ENCODE measurements at places on chromosomes 7 and 10. TPM values are rescaled to one million over a fixed set of nuclear protein-coding genes. Genes with fewer than 3 reads are reported as not detected.

PLEKHS1 gene
- not detected for total RNA-seq

PSAP gene
- 1,464 TPM for total RNA-seq

LRRC17 gene
- 0.58 TPM for total RNA-seq

HMX3 gene
- total RNA-seq: not detected

FAM13C gene
- 11.8 TPM for total RNA-seq

DNA sequence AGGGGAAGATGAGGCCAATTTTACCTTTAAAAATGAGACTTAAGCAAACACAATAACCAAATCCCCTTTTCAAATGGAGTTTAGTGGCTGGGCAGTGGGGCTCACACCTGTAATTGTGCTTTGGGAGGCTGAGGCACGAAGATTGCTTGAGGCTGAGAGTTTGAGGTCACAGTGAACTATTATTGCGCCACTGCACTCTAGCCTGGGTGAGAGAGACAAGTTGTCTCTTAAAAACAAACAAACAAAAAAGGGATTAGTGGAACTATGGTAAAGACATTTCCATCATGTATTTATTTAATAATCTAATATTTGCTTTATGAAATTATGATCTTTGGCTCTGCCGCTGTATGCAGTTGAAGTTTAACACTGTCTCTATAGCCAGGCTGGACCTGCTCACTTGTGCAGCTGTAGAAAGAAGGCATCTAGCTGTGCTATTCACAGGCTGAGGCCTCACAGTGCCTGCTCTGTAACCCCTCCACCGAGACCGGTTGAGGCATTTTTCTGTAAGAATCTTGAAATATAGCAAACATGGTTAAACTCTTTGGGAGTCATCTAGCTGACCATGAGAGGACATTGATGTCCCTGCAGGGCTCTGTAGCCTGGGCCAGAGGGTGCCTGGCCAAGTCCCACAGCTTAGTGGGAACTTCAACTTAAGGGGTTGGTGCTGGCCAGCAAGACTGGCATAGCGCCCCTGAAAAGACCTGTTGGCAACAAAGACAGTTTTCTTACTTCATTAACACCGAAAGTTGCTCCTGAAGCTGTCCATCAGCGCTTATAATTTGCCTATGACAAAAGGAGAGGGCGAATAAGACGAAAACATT lies 131.8 kb downstream of the BMPER start:
- no peak for DNase-seq

DNA sequence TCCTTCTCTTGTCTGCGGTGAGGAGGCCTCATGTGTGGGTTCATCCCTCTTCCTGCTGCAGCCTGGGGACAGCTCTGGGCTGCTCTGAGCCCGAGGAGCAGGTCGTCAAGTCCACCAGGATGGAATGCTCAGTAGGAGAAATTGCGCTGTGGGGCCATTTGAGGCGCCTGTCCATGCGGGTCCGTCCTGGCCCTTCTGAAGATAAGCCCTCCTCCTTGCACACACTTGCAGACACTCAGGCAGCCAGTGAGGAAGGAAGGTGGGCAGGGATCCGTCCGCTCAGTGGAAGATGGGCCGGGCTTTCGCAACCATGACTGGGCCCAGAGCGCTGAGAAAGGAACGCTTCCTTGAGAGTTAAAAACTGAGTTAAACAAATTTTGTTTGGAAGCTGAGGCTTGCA lies 356.8 kb downstream of the GLRX3 start:
- DNase-seq: no peak

DNA sequence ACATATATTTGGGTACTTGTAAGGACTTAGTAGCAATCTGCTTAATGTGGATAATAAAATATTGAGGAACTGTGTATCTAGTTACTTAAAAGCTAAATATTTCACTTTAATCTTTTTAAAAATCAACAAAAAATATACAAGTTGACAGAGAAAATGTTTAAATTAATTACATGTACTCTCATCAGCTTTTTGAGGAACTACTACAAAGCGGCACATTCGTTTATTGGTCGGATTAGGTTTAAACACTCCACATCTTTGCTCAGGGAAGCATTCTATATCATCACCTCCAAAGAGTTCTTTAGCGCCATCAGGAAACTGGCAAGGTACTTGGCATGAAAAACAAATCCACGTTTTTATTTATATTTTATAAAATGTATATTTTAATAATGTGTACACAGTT lies 1.6 kb downstream of the ATOH7 start:
- no peak for DNase-seq

DNA sequence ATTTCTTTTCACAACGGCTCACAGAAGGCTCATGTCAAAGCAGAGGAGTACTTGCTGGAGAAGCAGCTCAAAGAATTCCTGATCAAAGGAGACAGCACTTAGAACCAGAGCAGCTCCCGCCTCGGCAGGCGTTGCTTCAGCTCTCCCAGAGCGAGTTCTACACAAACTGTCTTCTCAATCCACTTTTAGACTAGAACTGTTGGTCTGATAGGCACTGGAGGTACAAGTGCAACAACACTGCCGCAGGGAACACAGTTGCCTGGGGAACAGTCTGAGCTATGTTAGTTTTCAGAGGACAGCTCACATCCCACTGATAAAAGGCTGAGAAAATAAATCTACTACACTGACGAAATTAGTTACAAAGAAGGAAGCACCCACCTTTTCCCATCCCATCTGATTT lies 35.4 kb downstream of the CYTH3 start:
- DNase-seq: no peak

DNA sequence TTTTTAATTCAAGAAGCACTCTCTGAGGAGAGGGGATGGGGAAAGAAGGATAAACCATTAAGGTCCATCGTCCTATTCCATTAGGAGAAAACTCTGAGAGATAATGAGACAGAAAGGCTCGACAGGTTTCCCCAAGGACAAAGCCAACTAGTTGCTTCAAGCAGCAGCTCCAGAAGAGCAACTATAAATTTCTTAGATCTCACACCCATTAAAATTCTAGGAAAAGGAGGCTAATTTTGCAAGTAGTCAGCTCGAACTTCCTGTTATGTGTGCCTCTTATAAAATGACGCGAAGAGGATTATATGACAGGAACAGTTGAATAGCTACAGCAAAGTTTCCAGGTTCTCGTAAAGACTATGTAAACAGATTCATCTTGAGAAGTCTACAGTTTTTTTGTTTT lies 52.0 kb upstream of the ST8SIA6 start:
- no peak for DNase-seq

DNA sequence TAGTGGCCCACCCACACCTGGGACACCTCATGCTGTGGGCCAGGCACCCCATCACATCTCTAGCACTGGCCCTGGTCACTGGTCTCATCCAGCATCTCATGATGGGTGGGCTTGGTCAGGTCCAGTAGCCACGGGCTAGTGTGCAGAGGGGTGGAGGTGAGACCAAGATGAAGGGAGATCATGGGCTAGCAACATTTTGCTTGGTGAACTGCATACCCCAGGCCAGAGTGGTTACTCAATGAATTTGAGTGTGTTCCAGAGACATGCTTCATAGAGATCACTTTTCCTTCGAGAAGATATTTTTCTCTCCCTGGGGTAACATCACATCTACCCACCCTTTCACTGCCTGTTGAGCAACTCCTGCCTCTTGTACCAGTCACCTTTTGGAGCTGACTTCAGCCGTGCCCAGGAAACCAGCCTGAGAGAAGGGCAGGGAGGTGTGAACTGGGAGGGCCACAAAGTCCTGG lies 44.2 kb downstream of the MINDY4 start:
- DNase-seq: no peak

- peak; percentile 87 for DNase-seq
Observed at GRCh38 chr10:30687698-30688213, 58.2 kb upstream of the LYZL2 start.

GRCh38 chr10:80662429-80663261 lies 124.9 kb downstream of the SH2D4B start:
- DNase-seq: peak; percentile 89

- DNase-seq: no peak
Observed at GRCh38 chr10:61316676-61317265, 136.4 kb downstream of the TMEM26 start.

DNA sequence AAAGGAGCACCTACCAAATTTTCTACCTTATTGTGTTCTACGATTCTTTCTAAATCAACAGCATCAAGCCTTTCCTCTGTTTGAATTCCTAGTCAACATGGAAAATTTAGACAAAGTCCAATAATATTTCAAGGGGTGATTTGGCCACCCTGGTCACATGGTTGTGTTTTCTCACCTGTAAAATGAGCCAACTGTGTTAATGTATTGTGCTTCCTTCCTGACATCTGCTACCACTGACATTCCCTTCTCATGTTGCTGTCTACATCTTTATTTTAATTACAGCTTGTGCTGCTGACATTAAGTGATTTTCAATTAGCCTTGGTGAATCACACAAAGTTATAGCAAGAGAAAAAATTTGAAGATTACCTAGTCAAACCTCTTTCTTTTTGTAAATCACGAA lies 83.0 kb upstream of the NPSR1 start:
- DNase-seq: no peak

DNA sequence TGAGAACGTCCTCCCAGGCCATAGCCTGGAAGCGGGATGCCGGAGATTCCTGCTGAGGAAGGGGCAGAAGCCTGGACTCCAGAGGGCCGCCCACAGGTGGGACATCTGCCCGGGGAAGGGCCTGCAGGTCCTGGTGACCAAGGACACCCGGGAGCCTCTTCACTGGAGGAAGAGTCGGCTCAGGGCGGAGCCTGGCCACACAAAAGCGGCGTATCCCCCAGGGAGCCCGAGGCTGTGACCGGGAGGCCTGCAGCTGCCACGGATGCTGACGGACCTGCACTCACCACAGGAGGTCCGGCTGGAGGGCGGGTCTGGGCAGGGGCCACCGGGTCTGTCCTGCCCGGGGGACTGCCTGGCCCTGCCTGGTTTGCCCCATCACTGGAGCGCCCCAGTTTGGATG lies 15.5 kb upstream of the ADGRA1 start:
- no peak for DNase-seq

- DNase-seq: no peak
Observed at GRCh38 chr7:15832996-15833395, 146.5 kb upstream of the MEOX2 start.

DNA sequence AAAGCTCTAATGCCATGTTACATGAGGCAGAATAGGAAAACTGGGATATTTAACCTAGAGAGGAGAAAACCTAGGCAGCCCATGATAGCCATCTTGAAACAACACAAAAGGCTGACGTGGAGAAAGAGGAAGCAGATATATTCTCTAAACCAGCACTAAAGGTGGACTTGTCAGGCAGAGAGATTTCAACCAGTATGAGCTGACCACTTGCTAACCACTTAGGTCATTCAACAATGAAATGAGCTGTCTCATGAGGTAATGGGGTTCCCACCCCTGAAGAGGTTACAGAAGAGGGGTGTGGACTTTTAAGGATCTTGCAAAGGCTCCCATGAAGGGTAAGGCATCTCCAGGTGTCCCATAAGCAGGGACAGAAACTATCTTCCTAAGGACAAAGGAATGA lies 26.8 kb upstream of the EGR2 start:
- no peak for DNase-seq

DNA sequence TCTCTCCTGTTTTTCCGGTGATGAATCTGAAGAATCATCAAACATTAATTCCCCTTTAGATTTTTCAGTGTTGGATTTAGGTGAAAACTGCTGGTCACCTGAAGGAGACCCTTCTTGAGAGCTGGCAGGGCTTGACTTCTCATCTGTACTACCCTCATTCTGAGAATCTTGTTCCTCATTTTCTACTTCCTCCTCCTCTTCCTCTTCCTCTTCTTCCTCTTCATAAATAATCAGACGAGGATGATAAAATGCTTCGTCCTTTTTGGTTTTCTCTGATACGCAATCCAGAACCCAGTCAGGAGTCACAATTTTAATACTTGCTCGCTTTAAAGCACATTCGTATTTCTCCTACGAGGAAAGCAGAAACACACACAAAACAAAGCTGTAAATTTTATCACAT lies 26.9 kb downstream of the PAXIP1 start:
- DNase-seq: no peak

DNA sequence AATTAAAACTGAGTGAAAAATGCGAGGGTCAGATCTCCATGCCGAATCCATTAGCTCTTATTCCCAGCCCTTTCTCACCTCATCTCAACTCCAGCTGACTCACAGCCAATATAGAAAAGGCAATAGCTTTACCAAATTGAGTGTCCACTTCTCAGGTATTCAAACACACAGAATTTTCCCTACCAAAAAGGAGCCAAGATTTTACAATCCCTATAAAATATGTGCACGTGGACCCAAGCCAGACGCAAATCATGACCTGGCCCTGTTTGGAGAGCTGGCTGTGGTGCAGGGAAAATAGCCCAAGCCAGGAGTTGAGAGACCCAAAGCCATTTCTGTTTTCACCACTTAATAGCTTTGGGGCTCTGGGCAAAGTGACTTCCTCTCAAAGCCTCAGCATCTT lies 379.7 kb upstream of the AUTS2 start:
- DNase-seq: no peak

All from upper lobe of right lung (tissue), 1 donor.